Activated naive CD8-positive, alpha-beta T cell treated with anti-CD3 and anti-CD28 coated beads for 36 hours (primary cell): ENCODE measurements at places on chromosomes 5 and 9. TPM values are rescaled to one million over a fixed set of nuclear protein-coding genes. Genes with fewer than 3 reads are reported as not detected.

DNA sequence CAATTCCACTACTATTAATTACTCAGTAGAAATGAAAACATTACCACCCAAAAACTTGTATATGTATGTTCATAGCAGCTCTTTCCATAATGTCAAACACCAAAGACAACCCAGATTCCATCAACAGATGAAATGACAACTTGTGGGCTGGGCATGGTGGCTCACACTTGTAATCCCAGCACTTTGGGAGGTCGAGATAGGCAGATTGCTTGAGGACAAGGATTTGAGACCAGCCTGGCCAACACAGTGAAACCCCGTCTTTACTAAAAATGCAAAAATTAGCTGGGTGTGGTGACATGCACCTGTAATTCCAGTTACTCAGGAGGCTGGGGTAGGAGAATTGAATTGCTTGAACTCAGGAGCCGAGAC, 11.5 kb downstream of the UIMC1 start:
- H3K36me3 ChIP-seq: peaks cover 39% of the 10 kb centered on the region
- no peak overlapping the region for H3K4me3 ChIP-seq
- H3K4me1 ChIP-seq: peaks cover 24% of the 10 kb centered on the region
- DNase-seq: no peak
- H3K27ac ChIP-seq: no peak overlapping the region

- H3K27me3 ChIP-seq: peaks cover 57% of the 10 kb centered on the region
- no peak for DNase-seq
- no peak overlapping the region for H3K27ac ChIP-seq
- no peaks in the 10 kb centered on the region for H3K4me1 ChIP-seq
- no peaks in the 10 kb centered on the region for H3K36me3 ChIP-seq
Measured at GRCh38 chr5:124736082-124736804, 10.2 kb downstream of the ZNF608 start.

DNA sequence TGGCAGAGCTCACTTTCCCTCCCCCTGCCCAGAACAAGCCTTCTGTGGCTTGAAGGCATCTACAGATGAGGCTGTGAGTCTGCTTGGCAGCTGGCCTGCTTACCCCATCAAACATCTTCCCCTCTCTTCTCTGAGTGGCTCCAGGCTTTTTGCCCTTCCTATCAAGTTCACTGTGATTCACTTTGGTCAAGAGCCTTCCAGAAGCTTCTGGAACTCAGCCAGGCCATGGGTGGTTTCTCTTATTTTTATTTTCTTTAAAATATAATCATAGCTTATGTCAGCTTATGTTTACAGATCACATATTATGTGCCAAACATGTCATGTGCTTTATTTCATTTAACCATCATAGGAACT, 267.0 kb downstream of the SEC61B start:
- no peak overlapping the region for H3K4me3 ChIP-seq
- no peak overlapping the region for H3K27ac ChIP-seq
- no peaks in the 10 kb centered on the region for H3K36me3 ChIP-seq
- peaks cover 23% of the 10 kb centered on the region for H3K27me3 ChIP-seq

- no peaks in the 10 kb centered on the region for H3K27me3 ChIP-seq
- no peak overlapping the region for H3K27ac ChIP-seq
Measured at GRCh38 chr5:62585306-62585705, 6.7 kb downstream of the LRRC70 start.

- no peak overlapping the region for H3K27ac ChIP-seq
- no peak for DNase-seq
- peaks cover 22% of the 10 kb centered on the region for H3K27me3 ChIP-seq
- H3K4me3 ChIP-seq: no peak overlapping the region
Measured at GRCh38 chr9:99286536-99286935, 64.5 kb downstream of the SEC61B start.

The FOXD4L4 gene
- not detected for total RNA-seq

The ZDHHC11 gene
- 4.5 TPM for total RNA-seq

The C9orf50 gene
- not detected for total RNA-seq

- H3K36me3 ChIP-seq: peaks cover 15% of the 10 kb centered on the region
- DNase-seq: no peak
- no peak overlapping the region for H3K4me3 ChIP-seq
- no peaks in the 10 kb centered on the region for H3K27me3 ChIP-seq
- no peaks in the 10 kb centered on the region for H3K4me1 ChIP-seq
Measured at GRCh38 chr5:69206528-69207190, 17.3 kb downstream of the CENPH start.

- DNase-seq: no peak
- peaks cover 29% of the 10 kb centered on the region for H3K36me3 ChIP-seq
- no peak overlapping the region for H3K27ac ChIP-seq
- no peak overlapping the region for H3K4me3 ChIP-seq
- H3K27me3 ChIP-seq: no peaks in the 10 kb centered on the region
Measured at GRCh38 chr5:138469540-138470321, 4.5 kb downstream of the EGR1 start.

DNA sequence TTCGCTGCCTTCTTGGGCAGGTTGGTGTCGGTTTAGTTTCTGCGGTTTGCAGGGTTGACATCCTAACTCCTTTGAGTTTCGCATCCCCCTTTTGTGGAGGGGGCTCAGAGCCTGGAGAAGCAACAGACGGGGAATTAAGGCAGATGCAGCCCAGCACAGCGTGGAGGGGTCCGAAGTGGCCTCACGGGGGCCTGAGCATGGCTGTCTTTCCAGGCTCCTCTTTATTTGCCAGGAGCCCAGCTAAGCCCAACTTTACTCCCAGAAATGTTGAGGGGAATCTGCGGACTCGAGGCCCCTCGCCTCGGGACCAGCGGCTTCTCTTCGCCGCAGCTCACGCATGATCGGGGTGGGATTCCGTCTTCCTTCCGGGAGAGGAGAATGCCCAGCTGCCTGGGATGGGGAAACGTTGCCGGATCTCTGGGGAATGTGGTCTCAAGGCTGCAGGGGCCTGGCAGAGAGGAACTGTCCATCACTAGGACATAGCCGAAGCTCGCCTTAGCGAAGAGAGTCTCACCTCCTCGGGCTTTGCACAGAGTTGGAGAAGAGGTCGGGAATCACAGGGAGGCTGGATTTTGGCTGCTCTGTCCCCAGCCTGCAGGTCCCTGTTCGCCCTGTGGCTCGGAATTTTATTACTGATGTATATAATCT, 1.3 kb downstream of the RAI14 start:
- H3K27me3 ChIP-seq: peaks cover 73% of the 10 kb centered on the region
- H3K27ac ChIP-seq: no peak overlapping the region
- DNase-seq: no peak
- no peaks in the 10 kb centered on the region for H3K36me3 ChIP-seq
- peaks cover 15% of the 10 kb centered on the region for H3K4me1 ChIP-seq

DNA sequence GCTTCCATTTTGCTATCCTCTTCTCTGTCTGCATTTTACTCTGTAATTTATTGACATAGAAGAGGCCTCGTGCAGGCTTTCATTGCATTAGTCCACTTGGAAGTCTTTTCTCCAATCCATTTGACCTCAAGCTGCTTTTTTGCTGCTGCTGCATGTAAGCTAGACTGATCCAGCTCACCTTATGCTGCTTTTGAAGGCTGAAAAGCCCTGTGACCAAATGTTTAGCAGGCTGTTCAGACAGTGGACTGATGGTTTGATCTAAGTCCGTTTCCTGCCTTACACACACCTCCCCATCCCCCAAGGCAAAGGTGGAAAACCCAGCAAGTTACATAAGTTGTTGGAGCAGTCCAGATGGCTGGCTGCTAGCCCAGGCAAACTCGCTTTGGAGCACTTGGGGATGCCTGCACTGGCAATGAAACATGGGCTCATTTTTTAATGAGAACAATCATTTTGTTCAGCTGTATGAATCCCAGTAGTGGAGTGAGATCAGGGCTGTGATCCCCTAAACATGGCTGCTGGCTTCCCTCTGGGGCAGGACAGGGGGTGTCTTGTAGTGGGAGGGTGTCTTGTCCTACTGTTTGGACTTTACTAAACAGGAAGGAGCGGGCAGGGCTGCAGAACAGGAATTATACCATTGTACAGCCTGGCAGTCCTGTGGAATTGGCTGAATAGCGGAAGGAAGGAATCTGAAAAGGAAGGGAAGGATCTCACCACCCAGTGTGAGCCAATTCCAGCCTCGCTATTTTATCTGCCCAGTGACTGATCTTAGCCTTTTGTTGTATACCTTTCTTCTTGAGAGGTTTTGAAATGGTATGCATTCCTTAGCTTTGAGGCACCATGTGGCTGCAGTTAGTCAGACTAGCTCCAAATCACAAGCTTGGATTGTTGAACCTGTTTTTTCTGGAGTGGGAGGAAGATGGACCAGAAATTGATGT, 212.0 kb downstream of the ARHGAP26 start:
- H3K4me1 ChIP-seq: peaks cover 49% of the 10 kb centered on the region
- H3K27ac ChIP-seq: peak overlapping the region; percentile 77
- no peak for DNase-seq
- peaks cover 33% of the 10 kb centered on the region for H3K36me3 ChIP-seq
- no peak overlapping the region for H3K4me3 ChIP-seq

- H3K4me3 ChIP-seq: no peak overlapping the region
- no peaks in the 10 kb centered on the region for H3K4me1 ChIP-seq
- H3K36me3 ChIP-seq: no peaks in the 10 kb centered on the region
- H3K27me3 ChIP-seq: no peaks in the 10 kb centered on the region
Measured at GRCh38 chr5:125874717-125875116, 548.5 kb upstream of the GRAMD2B start.

- no peak overlapping the region for H3K4me3 ChIP-seq
- DNase-seq: no peak
- H3K4me1 ChIP-seq: peaks cover 44% of the 10 kb centered on the region
- no peaks in the 10 kb centered on the region for H3K27me3 ChIP-seq
- H3K36me3 ChIP-seq: peaks cover 4% of the 10 kb centered on the region
Measured at GRCh38 chr5:154273028-154273617, 82.6 kb downstream of the GALNT10 start.

DNA sequence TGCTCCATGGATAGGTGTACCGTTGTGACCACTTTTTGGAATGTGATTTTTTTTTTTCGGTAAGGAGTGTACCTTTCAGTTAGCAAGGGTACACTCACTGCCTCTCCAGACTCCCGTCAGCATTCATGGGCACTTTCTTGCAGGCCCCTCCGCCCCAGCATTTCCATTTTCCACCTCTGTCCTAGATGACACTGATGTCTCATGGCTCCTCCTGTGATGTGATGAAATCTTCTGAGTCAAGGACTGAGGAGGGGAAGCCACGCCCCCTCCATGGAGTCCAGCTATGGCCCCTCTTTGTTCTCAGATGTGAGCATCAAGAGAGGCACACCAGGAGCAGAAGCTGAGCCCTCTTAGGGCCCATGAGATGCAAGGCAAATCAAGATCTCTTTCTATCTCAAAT, 61.8 kb downstream of the CTSL start:
- no peak overlapping the region for H3K4me3 ChIP-seq
- H3K36me3 ChIP-seq: no peaks in the 10 kb centered on the region
- H3K27me3 ChIP-seq: peaks cover 12% of the 10 kb centered on the region
- no peak overlapping the region for H3K27ac ChIP-seq
- H3K4me1 ChIP-seq: peaks cover 2% of the 10 kb centered on the region

GRCh38 chr9:37645903-37646506, 4.7 kb upstream of the FRMPD1 start:
- H3K36me3 ChIP-seq: no peaks in the 10 kb centered on the region
- H3K4me1 ChIP-seq: peaks cover 2% of the 10 kb centered on the region
- no peak overlapping the region for H3K4me3 ChIP-seq
- peaks cover 62% of the 10 kb centered on the region for H3K27me3 ChIP-seq
- no peak for DNase-seq
- no peak overlapping the region for H3K27ac ChIP-seq

- no peak overlapping the region for H3K4me3 ChIP-seq
- no peaks in the 10 kb centered on the region for H3K4me1 ChIP-seq
- no peaks in the 10 kb centered on the region for H3K36me3 ChIP-seq
- H3K27me3 ChIP-seq: no peaks in the 10 kb centered on the region
Measured at GRCh38 chr5:153714798-153715197, 224.3 kb downstream of the GRIA1 start.

GRCh38 chr9:126156898-126157297, 169.7 kb upstream of the MVB12B start:
- no peaks in the 10 kb centered on the region for H3K36me3 ChIP-seq
- no peak overlapping the region for H3K4me3 ChIP-seq
- DNase-seq: no peak
- H3K27me3 ChIP-seq: peaks cover 8% of the 10 kb centered on the region
- no peak overlapping the region for H3K27ac ChIP-seq

- peaks cover 12% of the 10 kb centered on the region for H3K27me3 ChIP-seq
- H3K27ac ChIP-seq: no peak overlapping the region
- DNase-seq: no peak
- no peak overlapping the region for H3K4me3 ChIP-seq
- H3K4me1 ChIP-seq: no peaks in the 10 kb centered on the region
- no peaks in the 10 kb centered on the region for H3K36me3 ChIP-seq
Measured at GRCh38 chr9:101307524-101308213, 77.1 kb downstream of the BAAT start.

GRCh38 chr9:29100762-29101161, 1527.5 kb upstream of the C9orf72 start:
- H3K36me3 ChIP-seq: no peaks in the 10 kb centered on the region
- H3K4me3 ChIP-seq: no peak overlapping the region
- H3K27ac ChIP-seq: no peak overlapping the region
- no peaks in the 10 kb centered on the region for H3K4me1 ChIP-seq
- no peak for DNase-seq

DNA sequence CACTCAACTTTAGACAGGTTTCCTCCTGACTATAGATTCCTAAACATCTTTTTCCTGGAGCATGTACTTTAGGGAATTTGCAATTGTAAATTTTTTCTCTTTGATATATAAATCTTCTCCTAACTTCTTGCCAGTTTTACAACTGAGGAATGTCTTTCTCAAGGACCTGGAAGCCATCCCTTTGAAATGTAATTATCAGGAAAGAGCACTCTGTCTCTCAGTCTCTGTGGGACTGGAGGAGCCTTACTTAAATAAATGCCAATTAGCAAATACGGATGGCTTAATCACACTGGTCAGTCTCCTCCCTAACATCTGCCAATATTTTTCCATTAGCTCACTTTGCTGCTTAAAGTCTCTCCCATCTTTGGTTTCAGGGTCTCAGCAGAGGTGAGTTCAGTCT, 344.3 kb upstream of the ARRDC3 start:
- no peaks in the 10 kb centered on the region for H3K27me3 ChIP-seq
- no peak overlapping the region for H3K27ac ChIP-seq
- no peak for DNase-seq

GRCh38 chr5:82692826-82693225, 384.4 kb downstream of the TMEM167A start:
- peaks cover 12% of the 10 kb centered on the region for H3K27me3 ChIP-seq
- no peaks in the 10 kb centered on the region for H3K36me3 ChIP-seq

DNA sequence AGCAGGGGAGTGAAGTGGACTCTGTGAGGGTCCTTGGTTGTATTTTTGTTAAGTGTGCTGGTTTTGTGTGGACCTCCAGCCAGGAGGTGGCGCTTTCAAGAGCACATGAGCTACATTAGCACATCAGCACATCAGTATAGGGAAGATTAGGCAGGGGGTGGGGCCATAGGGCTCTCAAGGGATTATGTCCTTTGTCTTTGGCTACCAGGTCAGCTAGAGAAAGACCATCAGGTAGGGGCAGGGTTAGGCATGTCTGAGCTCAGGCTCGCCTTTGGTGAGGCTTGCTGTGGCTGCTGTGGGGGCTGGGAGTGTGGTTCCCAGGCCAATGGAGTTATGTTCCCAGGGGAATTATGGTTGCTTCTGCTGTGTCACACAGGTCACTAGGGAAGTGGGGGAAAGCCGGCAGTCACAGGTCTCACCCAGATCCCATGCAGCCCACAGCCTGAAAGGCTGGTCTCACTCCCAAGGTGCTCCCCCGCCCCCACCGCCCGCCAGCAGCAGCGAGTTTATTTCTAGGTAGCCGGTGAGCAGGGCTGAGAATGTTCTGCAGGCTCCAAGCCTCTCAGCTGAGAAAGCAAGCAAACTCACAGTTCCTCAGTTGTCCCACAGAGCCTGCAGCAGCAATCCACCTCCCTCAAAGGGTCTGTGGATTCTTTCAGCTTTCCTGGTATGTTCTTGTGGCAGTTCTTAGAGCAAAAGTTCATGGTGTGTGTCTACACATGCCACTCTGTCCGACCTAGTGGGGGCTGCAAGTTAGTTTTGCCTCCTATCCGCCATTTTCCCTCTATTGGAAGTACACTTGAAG, 13.7 kb downstream of the OR1J1 start:
- H3K4me1 ChIP-seq: peaks cover 13% of the 10 kb centered on the region
- H3K4me3 ChIP-seq: peak overlapping the region; percentile 78
- no peaks in the 10 kb centered on the region for H3K36me3 ChIP-seq
